Suppressor macrophage treated with lipopolysaccharide for 4 hours (primary cell): ENCODE measurements at places on chromosomes 5 and 9.

- peak; percentile 8 for DNase-seq
Measured at GRCh38 chr9:107239474-107239873, 43.6 kb upstream of the RAD23B start.

- DNase-seq, result no peak
Measured at GRCh38 chr5:141567513-141568117, 51.2 kb downstream of the DIAPH1 start.

GRCh38 chr5:1734271-1734907 lies 65.2 kb downstream of the MRPL36 start:
- DNase-seq, result no peak

DNA sequence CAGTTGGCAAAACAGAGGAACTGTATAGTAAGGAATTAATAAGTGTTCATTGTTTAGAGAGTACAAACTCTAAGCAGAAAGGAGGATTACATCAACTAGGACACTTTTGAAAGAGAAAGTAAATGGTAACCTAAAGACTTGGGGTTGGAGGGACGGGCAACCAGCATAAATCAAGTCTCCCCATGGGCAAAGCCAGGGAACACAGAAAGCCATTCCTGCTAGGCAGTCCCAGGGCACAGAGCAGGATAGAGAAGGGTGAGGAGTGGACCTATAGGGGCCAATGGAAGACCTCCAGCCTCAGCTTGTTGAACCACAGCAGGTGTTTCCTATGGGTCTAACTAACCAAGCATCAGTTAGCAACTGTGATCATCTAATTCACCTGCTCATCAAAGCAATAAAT lies 9.2 kb upstream of the ERAP1 start:
- peak; percentile 23 for DNase-seq

DNA sequence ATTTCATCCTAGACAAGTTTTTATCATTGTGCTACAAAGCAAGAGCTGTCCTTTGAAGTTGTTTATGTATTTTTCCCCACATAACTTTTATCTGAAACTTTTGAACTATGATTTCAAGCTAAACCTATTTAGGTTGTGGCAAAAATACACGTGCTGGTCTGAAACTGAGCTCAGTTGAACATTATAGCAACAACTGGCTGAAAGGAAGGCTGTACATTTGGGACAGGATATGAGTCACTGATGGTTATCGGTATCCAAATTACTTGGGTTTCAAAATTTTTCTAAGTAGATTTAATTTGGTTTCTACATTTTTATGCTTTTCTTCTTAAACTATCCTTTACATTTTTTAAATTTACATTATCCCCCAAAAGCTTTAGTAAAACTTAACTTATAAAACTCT lies 627.3 kb upstream of the NUDT12 start:
- no peak for DNase-seq

DNA sequence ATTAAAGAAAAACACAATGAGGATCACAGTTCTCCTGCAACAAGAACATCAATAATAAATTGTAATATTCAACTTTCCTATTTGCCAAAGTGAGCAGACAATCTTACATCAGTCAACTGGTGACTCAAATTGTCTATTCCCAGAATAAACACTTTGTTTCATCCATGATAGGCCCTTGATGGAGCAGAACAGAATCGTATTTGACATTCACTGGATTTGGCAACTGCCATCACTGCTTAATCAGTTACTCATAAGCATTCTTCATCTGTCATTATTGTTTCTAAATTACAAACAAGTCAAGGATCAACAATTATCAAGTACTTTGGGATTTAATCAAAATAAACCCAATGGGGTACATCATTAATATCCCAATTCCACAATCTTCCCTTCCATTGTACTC lies 398.4 kb downstream of the GABRG2 start:
- no peak for DNase-seq

DNA sequence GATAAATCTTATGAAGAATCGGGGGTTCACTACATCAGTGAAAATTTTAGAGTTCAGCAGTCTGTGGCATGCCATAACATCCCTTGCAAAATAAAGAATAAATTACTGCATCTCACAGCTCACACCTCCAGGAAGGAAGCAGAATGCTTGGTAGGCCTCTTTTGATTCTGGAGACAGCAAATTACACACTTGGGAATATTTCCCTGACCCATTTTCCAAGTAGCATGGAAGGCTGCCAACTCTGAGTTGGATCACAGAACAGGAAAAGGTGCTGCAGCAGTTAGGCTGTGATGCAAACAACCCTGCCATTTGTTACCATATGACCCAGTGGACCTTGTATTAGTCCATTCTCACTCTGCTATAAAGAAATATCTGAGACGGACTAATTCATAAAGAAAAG lies 293.5 kb downstream of the ASTN2 start:
- DNase-seq, result no peak

DNA sequence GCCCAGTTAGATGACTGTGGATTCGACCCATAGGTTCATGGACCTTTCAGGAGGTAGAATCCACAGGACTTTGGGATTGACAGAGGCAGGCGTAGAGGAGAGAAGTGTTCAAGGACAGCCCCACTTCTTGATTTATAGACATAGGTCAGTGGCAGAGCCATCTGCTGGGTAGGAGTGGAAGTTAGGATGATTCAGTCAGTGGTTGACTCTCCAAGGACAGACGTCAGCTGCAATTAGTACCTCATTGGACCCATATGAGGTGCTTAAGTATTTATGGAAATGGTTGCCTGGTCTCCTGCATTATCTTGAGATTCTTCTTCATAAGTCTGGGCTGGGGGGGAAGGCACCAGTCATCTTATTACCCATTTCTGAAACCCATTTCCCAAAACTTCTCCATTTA lies 70.9 kb downstream of the SH3RF2 start:
- peak; percentile 48 for DNase-seq

GRCh38 chr5:142179776-142180387 lies 71.3 kb downstream of the NDFIP1 start:
- no peak for DNase-seq

DNA sequence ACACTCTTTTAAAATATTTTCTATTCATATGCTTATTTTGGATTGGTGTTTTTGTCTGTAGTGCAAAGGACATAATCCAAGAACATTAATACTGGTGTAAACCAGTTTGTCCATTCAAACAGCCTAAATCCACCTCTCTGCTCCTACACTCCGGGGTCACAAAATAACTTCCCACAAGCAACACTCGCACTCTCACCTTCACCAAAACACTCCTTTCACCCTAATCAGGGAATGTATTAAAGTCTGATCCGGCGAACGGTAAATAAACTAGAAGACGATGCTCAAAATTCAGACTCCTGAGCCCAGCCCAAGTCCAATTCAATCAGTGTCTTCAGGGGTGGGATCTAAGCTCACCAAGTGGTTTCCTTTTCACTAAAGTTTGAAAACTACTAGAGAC lies 649 bp downstream of the AP3B1 start:
- no peak for DNase-seq

- no peak for DNase-seq
Measured at GRCh38 chr5:3142261-3143027, 391.0 kb upstream of the IRX2 start.

GRCh38 chr5:130198927-130199326 lies 294.7 kb downstream of the CHSY3 start:
- DNase-seq, result no peak

- DNase-seq, result no peak
Measured at GRCh38 chr5:134132372-134133187, 18.1 kb downstream of the TCF7 start.

DNA sequence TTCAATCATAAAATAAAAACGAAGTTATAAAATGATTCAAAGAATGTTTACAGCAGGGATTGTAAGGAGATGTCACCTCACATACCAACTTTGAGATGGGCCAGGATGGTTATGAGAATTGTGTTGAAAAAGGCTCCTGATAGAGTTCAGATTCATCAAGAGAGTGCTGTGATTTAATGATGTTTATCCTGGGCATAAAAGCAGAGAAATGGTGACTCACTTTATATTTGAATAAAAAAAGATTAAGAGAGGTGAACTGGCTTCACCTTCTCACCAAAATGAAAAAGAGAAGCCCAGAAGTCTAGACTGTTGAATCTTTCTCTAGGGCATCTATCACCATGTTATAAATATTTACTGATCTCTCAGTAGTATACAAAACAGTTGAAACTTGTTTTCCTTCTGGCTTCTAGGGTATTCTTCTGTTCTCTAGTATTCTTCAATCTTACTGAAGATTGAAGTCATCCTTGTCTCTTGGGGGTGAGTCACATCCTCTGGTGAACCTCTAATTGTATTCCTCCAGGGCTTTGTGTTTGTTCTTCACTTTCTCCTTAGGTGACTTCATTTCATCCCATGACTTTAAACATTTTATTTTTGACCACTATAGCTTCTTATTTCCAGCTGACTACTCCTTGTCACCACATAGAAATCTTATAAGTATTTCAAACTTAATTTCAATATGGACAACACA lies 1237.3 kb upstream of the C9orf72 start:
- no peak for DNase-seq

DNA sequence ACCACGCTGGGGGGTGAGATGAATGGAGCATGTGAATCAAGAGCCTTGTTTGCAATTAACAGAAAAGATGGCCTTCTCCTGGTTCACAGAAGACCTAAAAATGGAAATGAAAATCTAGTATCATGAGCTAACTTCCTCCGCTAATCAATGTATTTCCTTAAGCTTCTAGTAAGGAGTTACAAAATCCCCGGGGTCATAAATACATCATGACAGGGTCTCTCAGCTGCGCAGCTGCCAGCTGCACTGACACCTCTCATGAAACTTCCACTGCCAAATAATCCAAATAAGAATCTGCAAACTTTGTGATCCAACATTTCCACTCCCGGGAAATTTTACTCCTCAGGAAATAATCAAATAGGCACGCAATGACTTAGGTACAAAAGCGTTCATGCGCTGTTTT lies 11.9 kb downstream of the MYO10 start:
- no peak for DNase-seq

GRCh38 chr5:89535411-89535810 lies 652.4 kb upstream of the MEF2C start:
- peak; percentile 62 for DNase-seq

DNA sequence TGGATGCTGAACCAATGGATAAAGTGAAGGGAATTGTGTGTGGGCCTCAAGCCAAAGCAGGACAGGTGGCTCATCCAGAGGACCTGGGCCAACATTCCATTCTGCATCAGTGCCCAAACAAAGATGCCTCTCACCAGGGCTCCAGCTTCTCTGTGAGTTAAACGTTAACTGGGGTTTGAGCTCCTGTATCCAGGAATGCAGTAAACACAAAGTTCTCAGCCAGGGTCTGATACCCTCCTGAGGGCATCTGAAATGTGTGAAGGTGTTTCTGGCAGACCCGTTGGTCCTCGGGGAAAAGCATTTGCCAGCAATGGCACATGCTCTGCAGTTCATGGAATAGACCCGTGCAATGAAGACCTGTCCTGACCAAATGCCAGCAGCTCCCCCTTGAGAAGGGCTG lies 33.9 kb upstream of the AOPEP start:
- DNase-seq, result no peak

GRCh38 chr9:92895812-92896436 lies 18.1 kb upstream of the ZNF484 start:
- DNase-seq, result no peak

GRCh38 chr5:163381832-163382231 lies 55.6 kb upstream of the CCNG1 start:
- no peak for DNase-seq

DNA sequence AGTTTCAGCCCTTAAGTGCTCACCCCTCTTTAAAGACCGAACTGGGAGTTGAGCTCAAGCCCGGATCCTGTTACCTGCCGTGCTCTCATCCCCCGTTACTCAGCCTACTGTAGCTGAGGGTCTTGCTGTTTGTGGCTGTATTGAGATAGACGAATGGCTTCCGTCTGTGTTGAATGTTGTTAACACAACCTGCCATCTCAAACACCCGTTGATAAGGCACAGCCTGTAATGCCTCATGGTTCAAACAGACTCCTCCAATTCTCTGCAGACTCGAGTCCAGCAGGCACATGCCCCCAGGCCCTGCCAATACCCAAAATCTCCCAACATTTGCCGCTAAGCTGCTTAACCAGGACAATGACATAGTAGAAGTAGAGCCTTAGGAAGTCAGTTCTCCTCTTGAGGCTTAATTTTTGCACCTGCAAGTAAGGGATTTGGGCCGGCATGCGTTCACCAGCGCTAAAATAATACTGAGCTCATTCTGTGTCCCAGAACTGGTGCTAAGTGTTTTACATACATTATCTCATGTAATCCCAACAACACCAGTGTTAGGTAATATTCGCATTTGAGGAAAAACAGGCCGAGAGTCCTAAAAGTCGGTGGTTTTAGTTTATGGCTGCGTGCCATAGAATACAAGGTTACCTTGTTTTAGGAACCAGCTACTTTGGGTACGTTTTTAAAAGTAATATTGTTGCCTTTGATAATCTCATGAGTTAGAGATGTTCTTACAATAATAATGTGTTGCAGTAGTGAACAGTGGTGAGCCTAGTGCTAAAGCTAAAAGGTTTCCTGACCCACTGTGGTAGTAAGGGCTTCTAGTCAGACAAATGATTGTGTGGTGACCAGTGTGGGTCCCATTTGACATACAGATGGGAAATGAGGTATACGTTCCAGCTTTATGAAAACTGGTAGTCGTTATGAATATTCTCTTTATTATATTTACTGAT lies 1.5 kb upstream of the RFX3 start:
- peak; percentile 42 for DNase-seq

DNA sequence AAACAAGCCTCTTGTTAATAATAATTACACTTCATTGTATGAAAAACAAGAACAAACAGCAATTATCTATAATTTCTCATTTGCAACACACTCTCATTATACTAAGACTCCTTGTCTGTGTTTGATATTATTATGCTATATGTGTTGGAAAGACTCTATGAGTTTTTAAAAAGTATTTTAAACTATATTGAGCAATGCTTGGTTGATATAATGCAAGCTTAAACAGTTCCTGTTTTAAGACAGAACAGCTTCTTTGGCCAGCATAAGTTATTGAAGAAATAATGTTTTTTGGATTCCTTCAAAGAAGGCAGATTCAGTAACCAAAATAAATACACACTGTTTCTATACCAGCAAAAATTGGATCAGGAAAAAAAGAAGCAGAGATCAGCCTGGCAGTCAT lies 871.4 kb downstream of the MAT2B start:
- peak; percentile 4 for DNase-seq

DNA sequence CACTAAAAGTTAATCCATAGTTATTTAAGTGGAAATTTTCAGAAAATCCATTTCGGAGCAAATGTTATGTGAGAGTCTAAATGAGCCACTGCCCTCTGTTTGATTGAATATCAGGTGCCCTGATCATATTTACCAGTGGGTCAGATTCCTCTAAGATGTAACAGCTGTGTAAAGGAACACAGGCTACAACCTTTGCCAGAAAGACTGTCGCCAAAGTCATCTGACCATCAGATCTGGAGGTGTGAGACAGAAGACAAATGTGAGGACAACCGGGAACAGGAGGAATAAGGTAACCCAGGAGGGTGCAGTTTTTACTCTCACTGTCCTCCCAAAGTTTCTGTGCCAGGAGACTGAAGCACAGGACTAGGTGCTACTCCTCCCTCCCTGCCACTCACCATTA lies 90.8 kb downstream of the CAAP1 start:
- DNase-seq, result no peak

GRCh38 chr5:93603793-93604643 lies 21.0 kb downstream of the NR2F1 start:
- DNase-seq, result no peak

DNA sequence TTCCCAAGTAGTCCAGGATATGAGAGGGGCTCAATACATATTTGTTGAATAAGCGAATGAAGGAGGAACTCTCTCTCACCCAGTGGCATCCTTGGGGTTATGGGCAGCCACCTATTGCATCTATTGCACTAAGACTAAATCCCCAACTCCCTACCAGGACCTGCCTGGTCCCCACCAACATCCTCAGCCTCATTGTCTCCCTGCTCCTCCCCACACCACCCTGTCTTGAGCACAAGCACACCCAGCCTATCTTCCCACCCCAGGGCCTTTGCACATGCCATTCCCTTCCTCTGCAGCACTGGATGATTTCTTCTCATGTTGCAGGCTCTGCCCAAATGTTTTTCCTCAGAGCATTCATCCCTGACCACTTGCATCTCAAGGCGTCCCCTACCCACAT lies 133.8 kb downstream of the BARX1 start:
- no peak for DNase-seq
